Gastroesophageal sphincter (tissue), 4 donors: ENCODE measurements at places on chromosomes 1 and 21.
A peak's percentile ranks its signal among the peaks of the same experiment; 100 is the strongest.

- ATAC-seq: no peak
Observed at GRCh38 chr21:41162096-41162495, 5.9 kb upstream of the BACE2 start.

- no peak for ATAC-seq
Observed at GRCh38 chr1:156289857-156290256, 5.6 kb downstream of the GLMP start.

- ATAC-seq: no peak
Observed at GRCh38 chr1:204154568-204155255, 2.9 kb upstream of the ETNK2 start.

DNA sequence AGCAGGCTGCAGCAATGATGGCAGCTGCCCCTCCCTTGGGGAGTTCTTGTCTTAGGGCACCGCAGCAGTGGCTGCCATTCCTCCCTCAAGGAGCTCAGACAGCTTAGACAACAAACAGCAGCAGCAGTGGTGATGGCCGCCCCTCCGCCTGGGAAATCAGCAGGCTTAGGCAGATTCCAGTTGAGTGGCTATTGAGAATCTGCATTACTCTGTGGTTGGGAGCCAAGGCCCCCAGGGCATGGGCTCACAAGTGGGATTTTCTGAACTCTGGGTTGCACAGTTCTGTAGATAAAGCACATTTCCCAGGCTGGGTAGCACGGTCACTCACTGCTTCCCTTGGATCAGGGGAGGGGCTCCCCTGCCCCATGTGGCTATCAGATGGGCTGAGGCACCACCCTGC, 1280.7 kb upstream of the TMPRSS15 start:
- ATAC-seq: peak; percentile 28

DNA sequence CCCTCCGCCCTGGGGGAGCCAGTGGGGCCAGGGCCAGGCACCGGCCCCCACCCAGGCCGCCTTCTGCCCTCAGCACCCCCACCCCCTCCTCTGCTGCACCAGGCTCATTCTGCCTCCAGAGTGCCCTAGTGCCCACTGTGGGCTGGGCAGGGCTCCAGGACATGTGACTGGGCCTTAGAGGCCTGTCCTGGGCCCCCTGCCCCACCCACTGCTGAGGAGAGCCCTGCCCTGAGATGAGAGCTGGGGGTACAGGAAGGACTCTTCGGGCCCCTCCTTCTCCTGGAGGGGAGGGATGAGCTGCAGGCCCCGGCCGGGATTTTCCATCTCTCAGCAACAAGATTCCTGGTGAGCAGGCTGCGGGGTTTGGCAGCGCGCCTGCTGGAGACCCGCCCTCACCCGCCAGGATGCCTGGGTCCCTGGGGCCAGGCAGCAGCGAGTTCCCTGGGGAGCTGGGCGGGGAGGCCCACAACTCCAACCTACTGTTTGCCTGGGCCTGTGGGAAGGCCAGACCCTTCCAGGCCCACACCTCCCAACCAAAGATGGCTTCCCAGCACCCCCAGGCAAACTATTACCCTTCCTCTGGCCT, 14.0 kb downstream of the AHDC1 start:
- ATAC-seq: peak; percentile 40

GRCh38 chr1:49251019-49251784, 474.5 kb upstream of the BEND5 start:
- no peak for ATAC-seq

DNA sequence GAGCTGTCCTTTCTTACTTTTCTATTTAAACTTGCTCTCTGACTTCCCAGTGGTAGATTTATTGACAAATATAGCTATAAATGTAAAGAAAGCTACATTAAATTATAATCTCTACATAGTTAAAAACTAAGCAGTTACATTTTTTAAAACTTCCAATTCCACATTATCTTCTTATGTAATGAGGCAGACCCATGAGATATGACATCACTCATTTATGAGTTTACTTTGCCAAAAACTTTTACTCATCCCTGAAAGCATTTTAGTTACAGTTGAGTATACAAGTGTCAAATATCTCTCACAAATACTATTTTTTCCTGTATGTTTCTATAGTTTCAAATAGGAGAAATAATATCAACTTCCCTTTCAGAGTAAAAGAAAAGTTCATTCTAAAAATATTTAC, 3.8 kb downstream of the NMNAT2 start:
- no peak for ATAC-seq

- ATAC-seq: no peak
Observed at GRCh38 chr1:119713749-119714456, 2.2 kb downstream of the PHGDH start.

DNA sequence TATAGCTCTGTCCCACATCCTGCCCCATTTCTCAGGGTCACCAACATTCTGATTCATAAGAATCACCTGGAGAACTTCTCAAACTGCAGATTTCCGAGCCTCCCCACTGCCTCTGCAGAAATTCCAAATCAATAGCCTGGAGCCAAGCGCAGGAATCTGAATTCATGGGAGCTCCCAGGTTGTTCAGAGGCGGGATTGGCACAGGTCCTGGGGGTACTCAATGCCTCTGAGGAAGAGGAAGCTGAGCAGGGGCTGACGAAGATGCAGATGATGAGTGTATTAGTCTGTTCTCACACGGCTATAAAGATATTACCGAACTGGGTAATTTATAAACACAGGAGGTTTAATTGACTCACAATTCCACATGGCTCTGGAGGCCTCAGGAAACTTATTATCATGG, 455.5 kb downstream of the MATN1 start:
- no peak for ATAC-seq

DNA sequence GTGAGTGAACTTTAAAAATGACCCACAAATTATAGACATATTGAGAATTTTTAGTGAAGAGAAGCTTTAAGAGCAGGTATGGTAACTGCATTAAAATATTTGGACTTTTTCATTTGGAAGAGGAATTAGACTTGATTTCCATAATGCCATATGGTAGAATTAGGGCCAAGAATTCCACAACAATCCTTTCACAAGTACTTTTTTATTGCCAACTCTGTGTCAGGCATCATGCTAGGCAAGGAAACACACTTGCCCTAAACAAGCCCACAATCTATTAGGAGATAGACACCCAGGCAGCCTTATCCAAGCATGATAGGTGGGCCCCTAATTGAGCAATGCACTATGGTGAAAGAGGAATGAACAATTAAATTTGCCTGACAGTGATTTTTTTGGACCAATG, 353.0 kb downstream of the TGFB2 start:
- no peak for ATAC-seq

GRCh38 chr1:243745356-243745755, 104.7 kb downstream of the AKT3 start:
- no peak for ATAC-seq

- ATAC-seq: no peak
Observed at GRCh38 chr1:46184920-46185658, 8.8 kb upstream of the P3R3URF start.

GRCh38 chr1:209791920-209792319, 7.6 kb upstream of the C1orf74 start:
- ATAC-seq: no peak

- peak; percentile 22 for ATAC-seq
Observed at GRCh38 chr1:243483071-243483771, 227.4 kb downstream of the SDCCAG8 start.

GRCh38 chr21:43278359-43278758, 109.6 kb downstream of the CRYAA start:
- ATAC-seq: no peak

DNA sequence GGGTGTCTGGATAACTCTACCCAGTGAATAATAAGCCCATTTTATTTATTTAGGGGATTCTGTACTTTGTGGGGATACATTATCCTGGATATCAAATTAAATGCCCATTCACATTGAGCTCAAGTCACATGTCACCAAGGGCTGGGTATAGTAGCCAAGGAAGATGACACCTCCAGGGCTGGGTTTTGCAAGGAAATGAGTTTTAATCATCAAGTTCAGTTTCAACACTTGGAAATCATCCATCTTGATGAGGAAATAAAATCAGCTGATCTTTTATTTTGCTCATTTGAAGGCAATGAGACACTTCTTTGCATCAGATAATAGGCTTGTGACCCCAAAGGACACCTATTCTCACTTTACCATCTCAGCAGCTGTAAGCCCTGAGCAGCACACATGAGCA, 80.0 kb upstream of the TNR start:
- peak; percentile 57 for ATAC-seq

DNA sequence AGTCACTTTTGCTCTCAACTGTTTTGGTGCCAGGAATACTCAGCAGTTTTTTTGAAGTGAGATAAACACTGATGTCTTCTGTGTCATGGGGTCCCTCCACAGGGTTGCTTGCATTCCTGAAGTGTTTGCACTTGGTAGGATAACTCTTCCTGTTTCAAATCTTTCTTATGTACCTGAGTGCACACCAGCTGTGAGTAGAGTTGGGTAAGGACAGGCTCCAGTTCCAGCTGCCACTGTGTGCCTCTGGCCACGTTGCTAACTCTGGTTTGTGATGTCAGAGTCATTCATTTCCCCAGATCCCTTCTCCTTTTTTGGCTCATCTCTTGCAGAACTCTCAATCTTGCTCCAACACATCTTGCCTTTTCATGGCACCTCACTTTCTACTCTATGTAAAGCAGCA, 356.3 kb upstream of the B3GALT2 start:
- ATAC-seq: no peak

DNA sequence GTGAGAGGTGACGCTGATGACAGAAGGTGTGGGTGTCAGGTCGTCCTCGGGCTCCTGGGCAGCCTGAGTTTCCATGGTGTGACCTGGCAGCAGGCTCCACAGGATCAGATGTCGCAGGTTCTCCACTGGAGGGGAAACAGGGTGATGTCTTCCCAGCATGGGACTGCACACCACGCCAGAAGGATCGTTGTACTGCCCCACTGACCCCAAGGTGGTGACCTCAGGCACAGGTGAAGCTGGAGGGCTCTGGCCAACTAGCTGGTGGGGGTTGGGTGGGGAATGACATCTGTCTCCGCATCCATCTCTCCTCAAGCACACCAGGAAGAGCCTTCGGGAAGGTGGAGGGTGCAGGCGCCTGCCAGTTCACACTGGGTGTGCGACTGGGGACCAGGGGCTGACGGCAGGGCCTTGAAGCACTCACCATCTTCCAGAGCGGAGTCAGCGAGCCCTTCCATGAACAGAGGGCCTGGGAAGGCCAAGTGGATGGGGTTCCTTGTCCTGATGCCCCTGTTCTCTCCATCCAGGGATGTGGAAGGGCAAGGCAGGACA, 19.4 kb downstream of the LRRC71 start:
- no peak for ATAC-seq

DNA sequence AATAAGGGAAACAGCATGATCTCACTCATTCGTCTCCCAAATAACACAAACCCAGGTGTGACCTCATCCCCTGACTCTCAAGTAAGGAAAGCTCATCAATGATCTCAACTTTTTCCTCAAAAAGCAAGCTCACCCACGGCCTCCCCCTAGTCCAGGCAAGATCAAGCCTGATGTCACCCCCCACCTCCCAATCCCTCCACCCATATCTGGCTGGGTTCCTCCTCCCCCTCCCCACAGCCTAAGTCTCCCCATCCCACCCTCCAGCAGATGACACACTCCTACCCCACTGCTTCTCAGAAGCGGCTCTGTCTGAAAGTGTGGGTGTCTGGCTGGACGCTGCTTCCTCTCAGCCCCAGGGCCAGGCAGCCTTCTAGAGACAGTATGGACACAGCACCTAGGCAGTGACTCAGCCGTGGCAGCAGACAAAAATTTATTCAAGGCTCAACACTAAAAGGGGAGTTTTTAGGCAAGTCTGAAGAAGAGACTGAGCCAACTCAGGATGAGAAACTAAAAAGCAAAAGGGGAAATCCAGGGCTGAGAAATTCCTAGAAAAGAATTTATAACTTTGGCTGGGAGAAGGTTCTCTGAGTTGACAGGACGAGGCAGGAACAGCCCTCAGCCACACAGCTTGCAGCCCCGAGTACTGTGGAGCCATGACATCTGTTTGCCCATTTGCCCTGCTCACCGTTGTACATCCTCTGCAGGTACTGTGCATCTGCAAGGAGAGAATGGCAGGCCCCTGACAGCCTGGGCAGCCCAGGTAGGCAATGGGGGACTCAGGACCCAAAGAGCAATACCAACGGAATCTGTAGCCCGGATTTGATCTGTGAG, 81.6 kb upstream of the LRRC8D start:
- ATAC-seq: no peak

- no peak for ATAC-seq
Observed at GRCh38 chr1:17636612-17637011, 97.1 kb downstream of the ARHGEF10L start.

GRCh38 chr1:220551718-220552117, 23.8 kb downstream of the MARK1 start:
- no peak for ATAC-seq

DNA sequence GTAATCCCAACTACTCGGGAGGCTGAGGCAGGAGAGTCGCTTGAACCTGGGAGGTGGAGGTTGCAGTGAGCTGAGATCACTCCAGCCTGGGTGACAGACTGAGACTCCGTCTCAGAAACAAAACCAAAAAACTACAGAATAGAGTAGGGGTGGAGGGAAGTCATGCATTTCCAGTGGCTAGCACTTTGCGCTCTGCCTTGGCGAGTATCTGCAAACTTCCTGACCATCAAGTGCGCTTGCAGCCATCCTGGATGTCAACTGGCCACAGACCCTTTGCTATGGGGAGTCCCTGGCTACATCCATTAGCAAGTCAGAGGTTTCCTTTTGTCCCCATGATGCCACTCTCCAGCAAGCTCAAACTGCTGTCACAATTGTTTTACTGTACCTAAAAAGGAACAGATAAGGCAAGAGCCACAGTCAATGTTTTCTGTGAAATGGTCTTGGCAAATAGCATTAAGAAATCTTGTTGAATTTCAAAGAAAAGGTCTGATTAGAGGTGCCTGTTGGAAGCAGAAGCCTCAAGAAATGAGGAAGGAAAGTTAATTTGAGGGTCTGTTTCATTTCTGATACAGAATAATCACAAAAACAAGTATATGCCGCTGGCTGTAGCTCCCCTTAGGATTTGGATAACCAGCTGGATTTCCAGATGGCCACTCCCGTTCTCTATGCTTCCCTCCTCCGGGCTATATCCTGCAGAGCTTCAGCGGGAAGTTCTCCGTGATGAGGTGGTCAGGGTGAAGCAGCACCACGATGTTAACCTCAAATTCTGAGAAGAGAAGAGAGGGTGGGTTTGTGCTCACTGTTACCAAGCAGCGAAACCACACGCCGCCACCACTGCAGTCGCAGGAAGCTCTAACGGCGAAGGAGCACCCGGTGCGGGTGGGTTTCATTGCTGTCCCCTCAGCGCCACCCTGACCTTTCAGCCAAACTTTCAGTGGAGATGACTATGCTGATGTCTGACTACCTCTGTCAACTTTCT, 42.0 kb downstream of the VPS26C start:
- ATAC-seq: no peak

DNA sequence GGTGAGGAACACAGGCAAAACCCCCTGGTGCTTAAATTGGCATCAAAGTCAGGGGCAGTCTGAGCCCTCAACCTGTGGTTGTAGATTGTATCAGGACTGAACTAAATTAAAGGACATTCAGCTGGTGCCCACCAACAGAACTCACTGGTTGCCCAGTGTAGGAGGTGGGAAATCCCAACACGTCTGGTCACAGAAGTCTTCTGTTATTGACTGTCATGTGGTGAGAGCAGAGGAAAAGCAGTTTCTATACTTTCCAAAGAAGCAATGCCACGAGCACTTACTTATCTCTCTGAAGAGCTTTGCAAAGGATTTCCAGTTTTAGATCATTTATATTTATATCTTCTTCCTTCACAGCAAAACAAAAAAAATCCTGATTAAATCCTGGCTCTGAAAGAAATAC, 15.0 kb upstream of the ACTA1 start:
- no peak for ATAC-seq

- no peak for ATAC-seq
Observed at GRCh38 chr1:178538192-178538916, 25.4 kb downstream of the TEX35 start.

- no peak for ATAC-seq
Observed at GRCh38 chr1:154753426-154753825, 116.7 kb downstream of the KCNN3 start.
